ENCODE measurements at places on chromosomes 13 and 19.

- no peak for DNase-seq
Observed at GRCh38 chr19:30649934-30650614, 277.9 kb downstream of the ZNF536 start.

DNA sequence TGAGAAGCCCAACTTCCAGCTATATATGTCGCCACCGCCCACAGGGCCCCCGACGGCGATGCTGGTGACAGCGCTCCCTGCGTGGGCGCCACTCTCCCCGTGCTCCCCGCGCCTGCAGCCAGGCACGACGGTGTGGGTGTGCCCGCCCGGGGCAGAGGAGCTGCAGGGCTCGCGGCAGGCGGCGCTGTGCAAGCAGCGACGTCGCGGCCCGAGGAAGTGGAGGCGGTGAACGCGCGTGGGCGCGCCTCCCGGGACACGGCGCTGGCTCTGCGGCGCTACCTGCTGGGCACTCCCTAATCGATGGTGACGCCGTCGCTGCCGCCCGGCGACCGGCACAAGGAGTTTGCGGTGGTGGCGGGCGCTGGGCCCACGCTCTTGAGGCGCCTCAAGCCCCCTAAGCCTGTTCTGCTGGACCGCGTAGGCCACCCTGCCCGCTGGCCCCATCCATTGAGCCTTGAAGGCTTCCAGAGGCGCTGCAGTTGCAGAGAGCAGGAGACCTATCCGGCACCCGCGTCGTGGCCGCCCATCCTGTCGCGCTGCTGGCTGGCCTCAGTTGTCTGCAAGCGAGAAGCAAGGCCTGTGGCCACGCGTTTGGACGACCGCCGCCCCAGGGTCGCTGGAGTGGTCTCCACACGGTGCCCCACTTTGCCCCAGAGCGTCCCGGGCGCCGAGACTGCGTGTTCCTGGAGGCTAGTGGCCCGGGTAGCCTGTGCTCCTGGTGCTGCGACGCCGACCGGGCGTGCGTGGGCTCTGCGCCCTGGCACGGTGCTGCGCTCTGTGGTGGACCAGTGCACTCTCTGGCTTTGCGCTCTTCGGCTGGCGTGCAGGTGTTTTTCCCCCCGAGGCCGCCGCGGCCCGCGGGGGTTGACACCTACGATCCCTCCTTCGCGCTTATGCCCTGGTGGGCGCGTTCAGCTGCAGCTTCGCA lies 23.1 kb downstream of the LRFN3 start:
- DNase-seq, result no peak

- DNase-seq, result no peak
Observed at GRCh38 chr19:1824252-1824622, 12.2 kb upstream of the ATP8B3 start.

DNA sequence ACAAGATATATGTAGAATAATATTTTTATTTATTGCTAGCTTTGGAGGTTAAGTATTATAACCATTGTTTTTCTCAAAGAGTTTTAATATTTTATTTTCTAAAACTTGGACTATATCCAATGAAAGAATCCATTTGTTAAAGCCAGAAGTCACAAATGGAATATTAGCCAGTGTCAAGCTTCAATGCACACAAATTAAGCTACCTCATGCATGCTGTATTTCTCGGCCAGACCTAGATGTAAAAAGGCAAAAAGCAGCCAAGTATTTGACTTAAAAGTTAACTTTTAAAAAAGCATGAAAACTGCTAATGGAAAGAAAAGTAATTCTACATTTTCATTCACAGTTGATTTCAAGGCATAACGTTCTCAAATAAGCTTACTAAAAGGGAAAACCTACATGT lies 160.0 kb upstream of the ATXN8OS start:
- no peak for DNase-seq

- DNase-seq, result no peak
Observed at GRCh38 chr13:109671919-109672318, 114.5 kb downstream of the IRS2 start.

GRCh38 chr13:71663431-71663830 lies 203.6 kb downstream of the DACH1 start:
- DNase-seq, result no peak

GRCh38 chr13:84566780-84567179 lies 684.5 kb upstream of the SLITRK1 start:
- DNase-seq, result no peak
